SW 1271 (cell line): ENCODE measurements at places on chromosomes 2 and 18.

DNA sequence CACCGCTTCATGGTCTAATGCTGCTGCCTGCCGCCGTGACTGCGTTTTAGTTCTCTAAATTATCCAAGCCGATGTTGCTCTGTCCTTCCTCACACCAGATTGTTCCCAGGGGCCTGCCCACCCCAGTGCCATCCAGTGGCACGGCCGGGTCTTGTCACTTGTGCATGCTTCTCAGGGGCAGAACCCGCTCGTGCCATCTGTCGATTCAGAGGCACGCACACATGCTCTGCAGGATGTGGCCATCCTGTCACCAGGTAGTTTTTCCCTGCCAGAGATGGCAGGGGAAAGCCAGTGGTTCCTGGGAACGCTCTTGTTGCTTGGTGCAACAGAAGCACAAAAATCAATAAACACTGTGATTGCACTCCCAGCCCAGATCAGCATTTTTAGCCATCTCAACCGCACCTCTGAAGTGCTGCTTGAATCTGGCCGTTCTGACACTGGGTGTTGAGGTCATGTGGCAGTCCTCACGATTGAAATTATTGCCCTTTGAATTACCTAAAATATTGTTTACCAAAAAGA lies 119.6 kb upstream of the BOD1L2 start:
- no peak for DNase-seq

DNA sequence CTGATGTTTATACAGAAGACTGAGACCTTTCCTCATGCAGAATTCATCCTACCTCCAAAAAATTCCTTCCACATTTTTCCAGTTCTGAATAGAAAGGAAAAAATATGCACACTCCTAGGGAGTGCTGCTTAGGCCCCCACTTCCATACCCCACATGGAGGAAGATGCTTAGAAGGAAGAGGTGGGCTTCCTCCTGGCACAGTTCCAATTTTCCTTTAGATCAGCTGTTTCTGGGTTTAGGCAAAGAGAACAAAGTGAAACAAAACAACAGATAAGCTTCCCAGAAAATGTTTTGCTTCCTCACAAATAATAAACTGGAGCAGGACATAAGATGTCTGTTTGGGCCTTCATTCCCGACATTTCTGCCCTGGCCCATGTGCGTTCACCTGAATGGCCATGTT lies 172.6 kb downstream of the PRPF40A start:
- DNase-seq: no peak

DNA sequence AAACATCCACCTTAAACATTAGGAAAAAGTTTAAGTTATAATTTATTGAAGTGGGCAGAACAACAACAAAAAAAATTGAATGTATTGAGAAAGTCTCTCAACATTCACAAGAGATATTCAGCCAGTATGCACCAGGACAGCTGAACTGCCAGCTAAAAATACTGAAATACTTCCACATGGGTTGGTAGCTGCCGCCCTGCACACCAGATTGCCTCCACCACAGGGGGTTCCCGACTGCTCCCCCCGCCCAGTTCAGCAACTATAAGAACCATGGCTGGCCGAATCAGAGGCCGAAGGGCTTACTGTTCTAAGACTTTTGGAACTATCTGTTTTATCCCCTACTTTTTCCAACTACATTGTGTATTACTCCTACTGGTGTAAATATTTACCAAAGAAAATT lies 150.0 kb upstream of the LRP1B start:
- DNase-seq: no peak

DNA sequence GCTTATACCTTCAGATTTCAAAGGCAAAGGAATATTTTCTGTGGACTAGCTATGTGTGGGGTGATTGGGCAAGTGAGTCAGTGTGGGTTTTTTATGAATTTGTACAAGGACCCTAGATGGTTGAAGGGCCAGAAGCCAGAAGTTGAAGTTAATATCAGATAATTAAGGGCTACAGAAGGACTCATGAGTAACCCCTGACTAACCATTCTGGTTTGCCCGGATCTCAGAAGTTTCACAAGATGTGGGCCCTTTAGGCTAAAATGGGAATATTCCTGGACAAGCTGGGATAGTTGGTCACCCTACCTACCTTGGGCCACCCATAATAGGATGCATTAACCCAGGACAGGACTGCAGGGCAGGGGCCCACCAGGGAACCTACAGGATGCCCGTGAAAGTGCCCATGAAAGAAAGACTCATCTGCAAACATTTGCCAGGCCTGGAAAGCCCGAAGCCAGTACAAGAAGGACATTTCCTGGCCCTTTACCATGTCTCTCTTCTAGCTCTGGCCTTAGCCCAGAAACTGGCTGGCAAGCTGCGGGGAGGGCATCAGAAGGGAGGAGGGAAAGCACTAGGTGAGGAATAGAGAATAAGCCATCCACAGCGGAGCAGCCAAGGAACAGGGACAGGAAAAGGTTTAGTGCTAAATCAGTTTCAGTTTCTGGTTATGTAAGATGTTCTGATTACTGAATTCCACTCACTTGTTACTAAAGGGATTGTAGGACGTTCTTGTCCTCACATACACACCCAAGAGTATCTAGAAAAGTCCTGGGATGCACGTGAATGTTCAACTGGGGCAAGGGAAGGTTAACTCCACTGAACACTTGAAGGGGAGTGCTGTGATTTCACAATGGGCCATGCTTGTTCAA lies 33.6 kb downstream of the GCG start:
- no peak for DNase-seq

- DNase-seq: no peak
Measured at GRCh38 chr2:37527361-37527760, 144.1 kb downstream of the CDC42EP3 start.

DNA sequence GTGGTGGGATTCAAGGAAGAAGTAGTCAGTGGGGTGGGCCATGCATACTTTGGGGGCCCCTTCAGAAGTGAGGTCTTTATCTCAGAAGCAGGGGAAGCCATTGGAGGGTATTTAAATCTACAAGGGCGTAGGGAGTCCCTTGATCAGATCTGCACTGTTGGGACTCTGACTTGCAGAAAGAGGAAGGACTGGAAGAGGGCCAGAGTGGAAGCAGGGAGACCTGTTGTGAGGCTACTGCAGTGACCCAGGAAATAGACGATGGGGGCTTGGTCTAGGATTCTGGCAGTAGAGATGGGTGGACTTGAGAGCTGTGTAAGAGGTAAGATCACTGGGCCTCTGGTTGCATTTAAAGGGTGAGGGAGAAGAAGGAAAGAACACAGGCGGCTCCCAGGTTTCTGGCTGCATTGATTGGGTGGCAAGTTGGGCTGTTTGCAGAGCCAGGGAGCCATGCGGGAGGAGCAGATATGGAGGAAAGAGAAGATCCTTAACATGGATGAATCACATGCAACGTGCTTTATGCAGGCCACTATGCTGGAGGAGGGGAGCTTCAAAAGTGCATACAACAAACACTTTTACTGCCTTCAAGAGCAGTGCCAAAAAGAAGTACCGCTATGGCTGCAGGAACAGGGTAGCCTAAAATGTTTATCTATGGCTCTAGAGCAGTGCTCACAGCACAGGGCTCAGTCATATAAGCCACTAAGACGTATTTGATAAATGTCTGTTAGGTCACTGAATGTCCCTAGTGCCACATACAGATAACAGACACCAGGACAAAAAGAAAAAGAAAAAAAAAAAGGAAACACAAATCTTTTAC lies 2.3 kb downstream of the SFXN5 start:
- DNase-seq: no peak
